ENCODE measurements at places on chromosomes 4 and X.

- no peak for DNase-seq
Measured at GRCh38 chr4:182645511-182645910, 271.7 kb downstream of the DCTD start.

- no peak for DNase-seq
Measured at GRCh38 chrX:8390771-8391170, 73.9 kb upstream of the VCX3B start.

- DNase-seq, result no peak
Measured at GRCh38 chr4:165780735-165781134, 92.3 kb upstream of the TLL1 start.

DNA sequence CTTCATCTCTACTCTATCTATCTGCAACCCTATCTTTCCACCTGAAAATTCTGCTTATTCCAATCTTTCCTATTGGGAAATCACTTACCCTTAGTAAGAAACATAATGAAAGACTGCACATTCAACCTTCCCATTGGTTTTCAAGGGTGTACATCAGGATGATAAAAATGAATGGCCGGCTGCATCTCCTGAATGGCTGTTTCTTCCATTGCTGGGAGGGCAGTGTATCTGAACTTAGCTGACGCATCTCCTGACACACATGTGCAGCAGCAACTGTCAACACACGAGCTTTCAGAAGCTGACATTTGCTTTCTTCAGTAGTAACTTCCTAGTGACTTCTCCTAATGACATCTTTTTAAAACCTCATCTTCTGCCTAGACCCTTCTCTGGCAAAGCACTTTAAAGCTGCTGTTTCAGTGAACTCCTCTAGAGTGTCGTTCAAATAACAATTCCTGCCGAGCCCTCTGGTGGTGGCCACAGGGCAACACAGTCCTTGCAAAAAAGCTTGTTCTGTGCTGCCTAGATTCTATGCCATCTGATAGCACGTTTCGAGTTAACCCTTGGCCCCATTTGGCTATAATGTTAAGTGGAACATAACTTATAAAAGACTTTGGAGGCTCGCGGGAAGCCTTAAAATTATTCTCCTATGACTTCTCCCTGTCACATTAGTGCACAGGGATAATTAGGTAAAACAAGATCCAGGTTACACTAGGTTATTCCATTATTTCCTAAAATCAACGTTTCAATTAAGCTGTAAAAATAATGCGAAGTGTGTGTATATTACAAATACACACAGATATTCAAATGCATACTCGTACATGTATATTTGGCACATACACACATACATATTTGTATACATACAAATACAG, 2340.7 kb downstream of the PCDH7 start:
- peak; percentile 65 for DNase-seq

- DNase-seq, result no peak
Measured at GRCh38 chrX:40205471-40205870, 107.7 kb upstream of the BCOR start.

DNA sequence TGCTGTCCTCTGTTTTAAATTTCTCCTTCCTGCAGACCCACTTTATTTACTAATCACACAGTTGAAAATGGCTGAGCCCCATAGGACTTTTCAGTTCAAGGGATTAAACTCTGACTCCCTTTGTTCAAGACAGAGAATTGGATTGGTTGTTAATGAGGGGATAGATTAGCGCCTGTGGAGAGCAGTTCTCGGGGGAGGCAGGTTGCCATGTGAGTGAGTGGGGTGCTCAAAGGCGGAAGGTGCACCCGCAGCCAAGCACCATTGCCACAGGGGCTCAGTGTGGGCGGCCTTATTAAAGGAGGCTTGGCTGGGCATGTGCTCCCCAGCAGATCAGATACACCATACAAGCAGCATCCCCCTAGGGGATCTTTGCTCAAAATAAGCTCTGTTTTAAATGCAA, 7.9 kb upstream of the CBR4 start:
- DNase-seq, result no peak
